Adipocyte (in vitro differentiated cells): ENCODE measurements at places on chromosomes 4 and X.

- DNase-seq = no peak
These were observed 201.5 kb upstream of the FAM241A start for GRCh38 chr4:111943796-111944203.

- DNase-seq = no peak
These were observed 184.0 kb upstream of the ANK2 start for GRCh38 chr4:112865443-112865842.

GRCh38 chrX:43002526-43003203 lies 224.7 kb upstream of the PPP1R2C start:
- no peak for DNase-seq

GRCh38 chr4:149279776-149280175 lies 535.9 kb downstream of the IQCM start:
- DNase-seq = no peak

DNA sequence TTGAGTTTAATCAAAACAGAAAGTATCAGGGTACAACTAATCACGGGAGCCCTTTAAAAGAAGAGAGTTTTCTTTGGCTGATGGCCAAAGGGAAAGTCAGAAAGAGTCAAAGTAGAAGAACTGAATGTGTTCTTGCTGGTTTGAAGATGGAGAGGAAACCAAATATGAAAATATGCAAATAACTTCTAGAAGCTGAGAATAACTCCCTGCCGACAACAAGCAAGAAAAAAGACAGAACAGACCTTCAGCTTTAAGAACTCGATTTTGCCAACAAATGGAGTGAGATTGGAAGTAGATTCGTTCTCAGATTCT lies 903.8 kb downstream of the STIM2 start:
- DNase-seq = peak; percentile 0

DNA sequence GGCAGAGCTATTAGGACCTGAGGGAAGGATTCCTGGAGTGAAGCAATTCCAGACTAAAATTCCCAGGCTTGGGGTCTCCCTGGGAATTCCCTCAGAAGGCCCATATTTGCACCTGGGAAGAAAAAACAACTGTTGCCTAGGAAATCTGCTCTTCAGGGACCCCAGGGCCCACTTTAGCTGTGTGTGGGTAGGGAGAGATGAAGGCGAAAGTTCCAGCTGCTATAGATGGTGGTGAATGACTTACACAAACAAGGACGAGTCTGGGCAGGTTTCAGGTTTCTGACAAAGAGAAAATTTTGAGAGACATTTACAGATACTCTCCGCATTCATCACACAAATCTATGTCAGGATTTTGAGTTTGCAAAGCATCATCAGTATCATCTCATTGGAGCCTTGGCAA lies 126.1 kb downstream of the GPC3 start:
- DNase-seq = no peak

DNA sequence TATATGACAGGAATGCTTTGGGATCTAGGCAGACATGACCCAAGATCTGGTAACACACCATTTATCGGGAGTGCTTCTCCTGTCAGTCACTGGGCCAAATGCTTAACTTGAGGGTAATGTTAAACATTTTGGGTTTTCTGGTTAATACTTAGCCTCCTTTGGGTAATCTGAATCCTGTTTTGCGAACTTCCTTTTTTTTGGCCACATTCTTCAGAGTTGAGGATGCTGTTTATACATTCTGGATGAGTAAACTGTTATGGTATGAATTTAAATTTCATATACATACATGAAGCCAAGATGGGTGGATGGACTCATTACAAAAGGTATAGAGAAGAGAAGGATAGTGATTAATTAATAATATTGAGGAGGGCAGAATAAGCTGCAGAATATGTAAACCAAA lies 36.1 kb downstream of the MID1IP1 start:
- no peak for DNase-seq

DNA sequence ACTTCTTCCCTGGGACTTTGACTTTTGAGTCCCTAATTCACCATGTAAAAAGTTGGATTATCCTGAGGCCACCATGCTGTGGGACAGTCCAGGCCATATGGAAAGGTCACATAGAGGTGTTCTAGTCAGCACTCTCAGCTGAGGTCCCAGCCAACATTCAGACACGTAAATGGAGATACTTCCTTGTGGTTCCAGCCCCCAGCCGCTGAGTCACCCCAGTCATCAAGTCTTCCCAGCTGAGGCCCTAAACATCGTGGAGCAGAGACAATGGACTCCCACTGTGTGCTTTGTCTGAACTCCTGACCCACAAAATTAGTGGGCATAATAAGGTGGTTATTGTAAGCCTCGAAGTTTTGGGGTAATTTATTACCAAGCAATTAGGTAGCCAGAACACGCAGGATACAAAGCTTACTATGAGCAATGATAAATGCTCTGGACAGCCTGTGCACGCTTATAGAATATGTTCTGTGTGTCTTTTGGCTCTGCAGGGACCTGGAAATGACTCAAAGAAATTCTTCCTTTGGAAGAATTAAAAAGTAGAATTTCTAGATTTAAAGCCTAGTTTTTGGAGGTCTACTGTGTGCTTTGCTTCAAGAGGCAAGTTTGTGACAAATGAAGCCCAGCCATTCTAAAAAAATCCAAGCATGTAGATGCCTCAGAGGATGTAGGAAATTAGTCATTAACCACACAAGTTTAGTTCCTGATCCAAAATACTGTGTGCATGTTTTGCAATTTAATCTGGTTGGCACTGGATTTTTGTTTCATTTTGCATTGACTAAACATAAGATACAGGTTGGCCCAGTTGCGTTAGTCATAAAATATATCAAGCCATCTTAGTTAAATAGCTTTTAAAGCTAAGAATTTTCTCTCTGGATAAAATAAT lies 33.2 kb upstream of the SLC9A7 start:
- peak; percentile 84 for DNase-seq

DNA sequence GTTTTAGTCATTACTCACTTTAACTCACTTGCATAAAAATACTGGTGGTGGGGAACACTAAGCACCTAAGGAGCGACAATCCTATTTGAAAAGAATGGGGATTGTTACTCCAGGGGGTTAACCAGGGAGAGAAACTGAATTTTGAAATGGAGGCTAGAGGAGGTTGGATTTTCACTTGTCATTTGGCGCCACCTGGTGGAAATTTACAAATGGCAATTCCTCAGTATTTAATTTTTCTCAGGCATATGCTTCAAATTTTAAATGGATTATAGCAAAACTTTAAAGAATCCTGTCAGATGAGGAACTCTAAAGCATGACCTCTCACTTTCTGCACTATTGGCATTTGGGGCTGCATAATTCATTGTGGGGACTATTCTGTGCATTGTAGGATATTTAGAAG lies 2.7 kb upstream of the GEMIN8 start:
- DNase-seq = peak; percentile 88

DNA sequence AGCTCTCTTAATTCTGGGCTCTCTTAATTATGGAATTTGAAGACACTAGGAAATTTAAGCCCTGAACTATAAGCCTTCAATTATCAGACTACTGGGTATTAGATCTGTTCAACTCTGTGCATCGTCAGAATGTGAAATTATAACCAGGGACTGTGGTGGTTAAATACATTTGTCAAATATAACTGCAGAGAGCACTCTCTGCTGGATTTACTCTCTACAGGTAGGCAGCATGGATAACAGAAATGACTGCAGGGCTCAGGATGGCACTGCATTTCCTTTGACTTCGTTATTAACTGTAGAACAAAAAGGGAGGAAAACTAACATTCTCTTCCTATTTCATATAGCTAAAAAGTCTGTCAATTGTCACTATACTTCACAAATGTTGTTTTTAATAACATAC lies 310.1 kb upstream of the RASGEF1B start:
- no peak for DNase-seq

- no peak for DNase-seq
These were observed 343.7 kb downstream of the GRIA2 start for GRCh38 chr4:157564218-157564617.

DNA sequence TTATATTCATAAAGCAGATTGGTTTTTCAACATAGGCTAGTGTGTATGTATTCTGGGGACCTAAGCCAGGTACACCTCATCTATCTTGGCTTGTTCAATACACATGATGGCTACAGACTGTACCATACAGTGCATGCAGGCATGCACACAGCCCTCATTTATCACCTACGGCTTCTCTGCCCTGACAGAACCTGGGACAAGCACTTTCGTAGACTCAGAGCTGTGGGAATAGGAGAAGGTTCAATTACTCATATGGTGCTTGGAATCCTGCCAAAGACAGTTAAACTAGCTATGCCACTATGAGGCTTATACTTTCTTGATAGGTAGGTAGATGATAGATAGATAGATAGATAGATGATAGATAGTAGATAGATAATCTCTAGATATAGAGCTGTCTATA lies 457.2 kb downstream of the GALNTL6 start:
- peak; percentile 2 for DNase-seq

- DNase-seq = no peak
These were observed 848.5 kb downstream of the RAB28 start for GRCh38 chr4:12635629-12636028.

DNA sequence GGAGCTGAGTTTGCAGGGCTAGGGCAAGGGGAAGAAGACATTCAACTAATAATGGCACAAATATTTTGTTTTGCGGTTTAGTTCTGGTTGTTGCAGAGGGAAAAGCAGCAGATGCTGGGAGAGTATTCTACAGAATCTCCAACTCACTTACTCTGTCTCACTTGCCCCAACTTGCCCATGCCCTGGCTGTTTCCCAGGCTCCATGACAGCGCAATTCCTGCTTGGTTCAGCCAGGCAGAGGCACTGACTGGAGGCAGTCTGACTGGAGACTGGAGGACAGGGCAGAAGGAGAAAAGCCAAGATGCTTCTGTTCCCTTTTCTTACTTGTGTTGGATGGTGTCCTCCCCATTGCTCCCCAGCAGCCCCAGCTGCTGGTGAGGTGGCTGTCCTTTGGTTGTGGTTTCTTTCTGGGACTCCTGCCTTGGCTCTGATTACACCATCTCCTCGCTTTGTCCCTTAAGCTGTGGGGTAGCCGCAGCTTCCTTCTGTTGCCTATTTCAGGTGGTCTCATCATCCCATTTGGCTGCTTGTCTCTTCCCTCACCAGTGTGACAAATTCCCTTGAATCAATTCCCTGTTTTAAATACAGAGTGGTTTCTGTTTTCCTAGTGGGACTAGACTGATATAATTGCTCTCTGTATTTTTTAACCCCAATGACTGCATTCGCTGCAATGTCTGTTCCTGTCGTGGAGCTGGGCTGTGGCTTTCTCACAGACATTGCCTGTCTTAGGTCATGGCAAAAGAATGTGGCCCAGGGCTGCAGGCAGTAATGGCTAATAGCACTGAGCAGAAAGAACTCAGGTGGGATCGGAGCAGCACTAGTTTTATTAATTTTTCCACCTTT lies 24.2 kb upstream of the RASL11B start:
- peak; percentile 58 for DNase-seq

DNA sequence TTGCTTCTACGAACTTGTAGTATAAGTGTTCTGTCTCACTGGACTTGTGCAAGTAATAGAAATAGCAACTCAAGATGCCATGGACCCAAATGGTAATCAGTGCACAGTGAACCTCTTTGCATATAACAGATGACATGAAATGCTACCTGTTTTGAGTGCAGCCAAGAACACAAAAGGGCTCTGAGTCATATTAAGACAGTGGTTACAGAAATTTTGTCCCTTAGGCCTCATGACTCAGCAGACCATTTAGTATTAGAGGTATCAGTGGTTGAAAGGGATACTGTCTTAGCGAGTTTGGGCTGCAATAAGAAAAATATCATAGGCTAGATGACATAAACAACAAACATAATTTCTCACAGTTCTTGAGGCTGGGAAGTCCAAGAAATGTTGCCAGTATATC lies 502.9 kb upstream of the PCDH10 start:
- DNase-seq = no peak

- DNase-seq = no peak
These were observed 109.9 kb upstream of the NAP1L5 start for GRCh38 chr4:88807499-88807898.

DNA sequence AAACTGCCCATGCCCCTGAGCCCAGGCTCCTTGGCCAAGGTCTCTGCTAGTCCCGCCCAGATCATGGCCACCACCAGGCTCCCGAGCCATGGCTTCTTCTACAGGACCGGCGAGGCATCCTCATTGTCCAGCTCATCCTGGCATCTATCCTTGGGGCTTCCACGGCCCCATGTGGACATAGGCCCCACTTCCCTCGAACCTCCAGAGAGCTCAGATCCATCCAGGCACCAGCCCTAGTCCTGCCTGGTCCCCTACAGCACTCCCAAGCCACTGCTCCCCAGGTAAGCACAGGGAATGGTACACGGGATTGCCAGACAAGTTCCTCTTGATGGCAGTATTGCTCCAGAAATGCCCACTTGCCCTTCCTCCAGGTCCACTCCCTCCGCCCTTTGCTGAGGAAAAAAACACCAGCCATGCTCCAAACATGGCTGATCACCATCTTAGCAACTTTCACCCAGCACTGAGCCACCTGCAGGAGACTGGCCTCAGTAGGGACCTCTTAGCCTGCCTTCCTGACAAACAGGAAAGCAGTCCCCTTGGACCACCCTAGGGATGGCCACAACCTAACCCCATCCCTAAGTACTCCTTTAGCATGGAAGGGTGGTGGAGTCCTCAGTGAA lies 272.1 kb upstream of the AGTR2 start:
- DNase-seq = no peak

- no peak for DNase-seq
These were observed 2.5 kb upstream of the CCDC149 start for GRCh38 chr4:24915121-24915922.

- DNase-seq = no peak
These were observed 9.6 kb downstream of the ZAR1 start for GRCh38 chr4:48499551-48500066.

- no peak for DNase-seq
These were observed 175.4 kb downstream of the TBCK start for GRCh38 chr4:106140601-106141000.

DNA sequence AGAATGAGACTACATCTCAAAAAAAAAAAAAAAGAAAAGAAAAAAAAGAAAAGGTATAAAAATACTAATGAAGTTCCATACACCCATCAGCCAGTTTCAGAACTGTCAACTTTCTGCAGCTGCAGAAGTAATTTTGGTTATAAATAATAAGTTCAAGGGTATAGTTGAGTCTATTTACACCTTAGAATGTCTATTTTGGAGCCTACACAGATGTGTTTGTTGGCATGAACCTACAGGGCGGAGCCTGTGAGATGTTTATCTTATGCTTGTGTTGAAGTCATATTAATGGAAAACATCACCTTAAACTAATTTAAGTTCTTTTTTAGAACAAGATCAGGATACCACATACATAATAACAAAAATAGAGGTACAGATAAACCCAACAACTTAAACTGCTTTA lies 85.8 kb downstream of the RAPGEF2 start:
- DNase-seq = no peak

DNA sequence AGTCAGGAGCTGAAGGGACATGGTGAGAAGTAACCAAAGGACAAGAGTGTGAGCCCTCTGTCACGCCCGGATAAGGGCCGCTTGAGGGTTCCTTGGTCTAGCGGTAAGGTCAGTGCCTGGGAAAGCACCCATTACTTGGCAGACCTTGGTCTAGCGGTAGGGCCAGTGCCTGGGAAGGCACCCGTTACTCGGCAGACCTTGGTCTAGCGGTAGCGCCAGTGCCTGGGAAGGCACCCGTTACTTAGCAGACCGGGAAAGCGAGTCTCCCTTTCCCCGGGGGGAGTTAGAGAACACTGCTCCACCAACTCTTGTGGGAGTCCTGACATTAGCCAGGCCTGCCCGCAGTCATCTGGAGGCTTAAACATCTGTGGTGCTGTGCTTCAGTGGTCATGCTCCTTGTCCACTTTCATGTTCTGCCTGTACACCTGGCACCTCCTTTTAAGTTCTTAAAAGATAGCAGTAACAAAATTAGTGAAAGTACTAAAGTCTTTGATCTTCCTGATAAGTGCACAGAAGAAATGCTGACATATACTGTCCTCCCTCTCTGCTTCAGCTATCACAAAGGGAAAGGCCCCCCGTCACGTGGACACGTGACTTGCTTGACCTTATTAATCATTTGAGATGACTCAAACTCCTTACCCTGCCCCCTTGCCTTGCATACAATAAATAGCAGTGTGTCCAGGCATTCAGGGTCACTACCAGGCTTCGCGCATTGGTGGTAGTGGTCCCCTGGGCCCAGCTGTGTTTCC lies 9.3 kb upstream of the SEC24B start:
- DNase-seq = no peak
